Dermis blood vessel endothelial cell (primary cell): ENCODE measurements at places on chromosomes 1 and 21. TPM values are rescaled to one million over a fixed set of nuclear protein-coding genes. Genes with fewer than 3 reads are reported as not detected.

The CR2 gene
- total RNA-seq: not detected in 2 replicates

The SPATA46 gene
- not detected in 2 replicates for total RNA-seq

The CR1L gene
- total RNA-seq: 0.14 TPM in 1 of 2 replicates, not detected in the other

GRCh38 chr21:29656504-29657239 is 283.1 kb downstream of the GRIK1 start:
- peak; percentile 84 for DNase-seq

- no peak for DNase-seq
Measured at GRCh38 chr1:53153752-53154151, 11.3 kb upstream of the SLC1A7 start.

- DNase-seq: no peak
Measured at GRCh38 chr1:154425172-154425571, 20.0 kb downstream of the IL6R start.

- no peak for DNase-seq
Measured at GRCh38 chr21:37767984-37768383, 148.3 kb downstream of the KCNJ6 start.

DNA sequence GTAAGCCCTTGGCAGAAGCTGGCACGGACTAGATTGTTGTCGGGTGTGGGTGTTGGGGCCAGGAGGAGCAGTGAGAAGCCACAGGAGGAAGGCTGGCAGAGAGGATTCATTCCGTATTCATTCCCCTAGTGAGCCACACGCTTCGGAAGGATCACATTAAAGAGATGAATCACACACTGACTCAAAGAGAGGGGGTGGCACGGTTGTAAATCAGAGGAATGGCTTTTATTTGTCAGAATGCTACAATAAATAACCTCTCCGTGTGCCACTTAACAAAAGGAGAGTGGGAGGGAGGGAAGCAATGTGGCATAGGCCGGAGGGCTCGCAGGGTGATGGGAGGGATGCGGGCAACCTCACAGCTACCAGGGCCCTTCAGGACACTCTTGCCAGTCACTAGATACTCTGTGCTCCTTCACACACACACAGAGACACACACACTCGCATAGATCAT is 135.5 kb downstream of the HIVEP3 start:
- peak; percentile 60 for DNase-seq

- DNase-seq: no peak
Measured at GRCh38 chr1:14552246-14552965, 46.1 kb upstream of the KAZN start.

- no peak for DNase-seq
Measured at GRCh38 chr1:54378157-54378873, 27.9 kb downstream of the SSBP3 start.

DNA sequence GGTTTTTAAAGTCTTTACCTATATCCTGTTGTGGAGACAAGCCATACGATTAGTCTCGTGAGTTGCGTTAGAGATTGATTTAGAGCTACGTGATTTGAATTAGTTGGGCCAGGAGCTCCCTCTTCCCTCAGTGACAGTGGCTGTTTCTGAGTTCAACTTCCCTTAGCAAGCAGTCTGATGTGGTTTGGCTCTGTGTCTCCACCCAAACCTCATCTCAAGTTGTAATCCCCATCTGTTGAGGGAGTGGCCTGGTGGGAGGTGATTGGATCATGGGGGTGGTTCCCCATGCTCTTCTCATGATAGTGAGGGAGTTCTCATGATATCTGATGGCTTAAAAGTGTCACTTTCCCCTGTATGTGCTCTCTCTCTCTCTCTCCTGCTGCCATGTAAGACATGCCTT is 192.9 kb upstream of the PTGFR start:
- DNase-seq: no peak

DNA sequence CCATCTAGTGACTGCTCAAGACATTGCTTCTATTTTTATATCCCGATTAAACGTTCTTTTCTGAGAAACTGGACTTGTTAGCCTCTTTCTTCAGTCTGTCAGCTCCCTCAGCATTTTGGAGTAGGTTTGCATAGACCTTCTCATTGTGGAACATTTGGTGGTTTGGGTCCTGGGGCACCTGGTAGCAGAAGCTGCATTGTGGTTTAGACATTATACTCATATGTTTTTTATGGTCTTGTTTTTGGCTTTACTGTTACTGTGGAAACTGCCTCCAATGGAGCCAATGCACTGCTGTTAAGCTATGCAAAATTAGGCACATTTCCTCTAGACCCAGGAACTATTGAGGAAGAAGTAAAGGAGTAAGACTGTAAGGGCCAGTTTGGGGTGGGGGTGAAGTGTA is 36.7 kb upstream of the LRRC8B start:
- DNase-seq: no peak

GRCh38 chr1:178150610-178151009 is 56.7 kb downstream of the RASAL2 start:
- DNase-seq: no peak
